ENCODE measurements at places on chromosomes 11 and 22.

- DNase-seq: no peak
These were observed 140.0 kb downstream of the CHST1 start for GRCh38 chr11:45525393-45525792.

DNA sequence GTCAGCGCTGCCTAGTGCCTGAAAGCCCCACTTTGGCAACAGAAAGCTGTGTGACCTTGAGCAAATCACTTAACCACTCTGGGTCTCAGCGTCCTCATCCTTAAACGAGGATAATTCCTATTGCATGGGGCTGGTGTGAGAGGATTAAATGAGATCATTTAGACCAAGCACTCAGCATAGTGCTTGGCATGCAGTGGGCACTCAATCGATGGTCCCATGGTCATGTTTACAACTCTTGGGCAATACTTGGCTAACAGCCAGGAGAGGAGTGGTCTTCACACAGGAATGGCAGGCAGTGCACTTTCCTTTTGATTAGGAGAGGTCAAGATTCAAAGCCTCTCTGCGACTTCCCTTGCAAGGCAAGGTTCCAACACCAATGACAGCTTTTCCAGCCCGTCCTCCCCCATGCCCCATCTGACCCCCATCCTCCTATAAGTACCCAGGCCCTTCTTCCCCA is 14.1 kb downstream of the TNKS1BP1 start:
- no peak for DNase-seq

DNA sequence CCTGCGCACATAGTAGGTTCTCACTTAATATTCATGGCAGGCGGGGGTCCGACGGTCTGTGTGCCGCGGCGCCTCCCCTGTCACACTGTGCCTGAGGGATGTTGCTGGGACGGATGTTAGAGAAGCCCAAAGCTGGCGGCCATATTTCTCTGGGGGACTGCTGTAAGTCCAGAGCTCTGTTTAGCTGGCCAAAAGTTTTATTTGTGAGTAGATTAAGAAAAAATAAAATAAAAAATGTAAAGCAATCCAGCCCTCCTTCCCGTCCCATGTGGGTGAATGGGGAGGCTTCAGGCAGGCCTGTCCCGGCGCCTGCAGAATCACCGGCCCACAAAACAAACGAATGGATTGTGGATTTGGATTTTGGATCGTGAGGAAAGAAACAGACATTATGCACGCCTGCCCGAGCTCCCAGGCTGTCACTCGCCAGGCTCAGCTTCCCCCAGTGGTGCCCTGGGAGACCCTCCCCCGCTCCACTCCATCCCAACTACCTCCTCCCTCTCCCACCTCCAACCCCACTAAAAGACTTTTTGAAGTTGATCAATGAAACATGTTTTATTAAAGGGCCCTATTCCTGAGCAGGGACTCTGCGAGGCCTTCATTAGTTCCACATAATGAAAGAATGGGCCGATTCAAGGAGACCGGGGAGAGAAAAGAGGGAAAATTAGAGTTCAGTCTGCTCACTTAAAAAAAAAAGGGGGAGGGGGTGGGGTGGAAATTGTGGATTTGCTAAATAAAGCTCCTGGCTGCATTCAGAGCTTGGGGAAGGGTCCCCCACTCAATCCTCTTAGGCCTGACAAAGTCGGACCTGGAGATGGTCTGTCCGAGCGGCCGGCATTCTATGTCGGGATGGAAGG is 20.4 kb upstream of the SCUBE1 start:
- no peak for DNase-seq

- no peak for DNase-seq
These were observed 22.7 kb upstream of the ADORA2A start for GRCh38 chr22:24404561-24405275.

DNA sequence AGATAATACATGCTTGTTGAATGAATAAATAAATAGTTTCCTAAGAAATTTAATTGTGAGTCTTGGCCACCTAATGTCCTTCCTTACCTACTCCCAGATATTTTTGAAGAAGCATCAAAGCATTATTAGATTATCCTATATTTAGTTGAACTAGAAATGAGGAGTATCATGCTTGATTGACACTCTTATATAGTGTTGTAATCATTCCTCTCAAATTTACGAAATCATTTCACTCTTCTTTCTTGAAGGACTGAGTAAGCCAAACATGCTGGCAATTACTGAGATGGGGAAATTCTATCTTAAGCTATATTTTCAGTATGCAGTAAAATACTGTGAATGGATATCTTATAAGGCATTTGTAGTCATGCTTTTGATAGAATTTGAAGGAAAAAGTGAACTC is 189.0 kb downstream of the LUZP2 start:
- DNase-seq: no peak

DNA sequence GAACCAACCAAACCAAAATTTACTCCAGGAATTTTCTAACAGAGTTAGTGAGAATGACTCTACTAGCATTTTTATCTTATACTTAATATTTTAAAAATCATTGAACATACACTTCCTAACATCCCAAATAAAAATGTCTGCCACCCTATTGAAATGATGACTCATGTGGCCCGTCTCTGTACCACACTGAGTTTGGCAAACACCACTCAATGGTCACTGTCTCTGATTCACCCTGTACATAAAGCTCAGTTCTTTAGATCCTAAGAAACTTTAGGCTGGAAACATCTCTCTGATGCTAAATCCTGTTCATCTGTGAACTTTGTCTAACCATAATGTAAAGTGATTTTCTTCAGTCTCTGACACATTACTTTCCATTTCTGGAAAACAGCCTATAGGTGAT is 182.0 kb downstream of the CWF19L2 start:
- no peak for DNase-seq

DNA sequence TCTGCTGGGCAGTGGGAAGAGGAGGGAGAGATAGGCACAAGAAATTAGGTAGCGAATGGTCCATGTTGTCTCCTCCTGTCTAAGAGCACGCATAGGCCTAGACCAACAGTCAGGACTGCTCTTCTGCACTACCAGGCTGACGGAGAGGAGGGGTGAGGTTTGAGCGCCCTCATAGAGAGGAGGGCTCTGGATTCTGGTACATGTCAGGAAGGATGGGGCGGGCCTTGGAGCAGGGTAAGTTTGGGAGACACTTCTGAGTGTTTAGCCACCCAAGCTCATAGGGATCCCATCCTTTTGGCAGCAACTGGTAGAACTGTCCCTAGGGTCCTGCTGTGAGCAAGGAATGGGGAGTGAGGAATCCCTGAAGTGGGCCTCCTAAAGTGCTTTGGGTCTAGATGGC is 60.4 kb downstream of the KCNC1 start:
- DNase-seq: no peak

- DNase-seq: no peak
These were observed 6.3 kb upstream of the MYO18B start for GRCh38 chr22:25735650-25736049.

DNA sequence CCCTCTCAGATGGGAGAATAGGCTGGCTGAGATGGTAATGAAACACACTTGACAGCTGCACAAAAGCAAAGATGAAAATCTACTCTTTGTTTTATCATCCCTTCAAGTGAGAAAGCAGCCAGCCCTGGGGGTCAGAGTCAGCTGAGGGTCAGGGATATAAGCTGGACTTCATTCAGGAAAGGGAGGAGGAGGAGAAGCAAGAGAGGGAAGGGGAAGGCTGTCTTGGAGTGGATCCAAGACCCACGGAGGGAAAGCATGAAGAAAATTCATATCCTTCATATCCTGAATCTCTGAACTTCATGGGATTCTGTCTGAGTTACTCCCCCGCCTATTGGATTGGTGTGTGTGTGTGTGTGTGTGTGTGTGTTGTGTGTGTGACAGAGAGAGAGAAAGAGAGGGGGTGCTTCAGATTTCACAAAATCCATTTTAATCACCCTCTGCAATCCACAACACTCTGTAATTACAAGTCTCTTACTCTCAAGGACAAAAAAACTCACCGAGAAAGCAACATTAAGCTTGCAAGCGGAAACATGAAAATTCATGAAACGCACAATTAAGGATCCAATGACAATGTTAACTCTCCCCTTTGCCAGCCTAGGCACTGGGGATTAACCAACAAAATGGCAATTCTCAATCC is 327.7 kb downstream of the TENM4 start:
- no peak for DNase-seq
